SHP77 treated with DMSO at 0.1 percent for 48 hours (cell line): ENCODE measurements at places on chromosomes 5 and 9.

- DNase-seq: no peak
These were observed 281.1 kb upstream of the ANKRD55 start for GRCh38 chr5:56514245-56514644.

DNA sequence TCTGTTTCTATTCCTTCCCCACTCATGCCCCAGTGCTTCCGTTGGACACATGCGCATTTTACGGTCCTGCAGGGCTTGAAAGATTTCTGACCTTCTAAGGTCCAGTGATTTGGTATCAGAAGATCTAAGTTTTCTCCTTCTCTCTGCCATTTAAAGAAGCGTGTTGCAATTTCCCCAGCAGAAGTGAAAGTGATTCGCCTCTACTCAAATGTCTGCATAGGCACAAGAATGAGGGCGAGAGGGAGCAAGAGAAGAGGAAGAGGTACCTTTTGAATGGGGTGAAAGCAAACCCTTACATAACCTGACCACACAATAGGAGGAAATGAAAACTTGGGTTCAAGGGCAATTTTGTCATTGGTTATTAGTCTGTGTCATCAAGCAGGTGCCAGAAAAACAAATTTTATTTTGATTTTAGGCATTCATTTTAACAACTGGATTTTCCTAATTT, 31.7 kb upstream of the NR3C1 start:
- DNase-seq: peak; percentile 50

DNA sequence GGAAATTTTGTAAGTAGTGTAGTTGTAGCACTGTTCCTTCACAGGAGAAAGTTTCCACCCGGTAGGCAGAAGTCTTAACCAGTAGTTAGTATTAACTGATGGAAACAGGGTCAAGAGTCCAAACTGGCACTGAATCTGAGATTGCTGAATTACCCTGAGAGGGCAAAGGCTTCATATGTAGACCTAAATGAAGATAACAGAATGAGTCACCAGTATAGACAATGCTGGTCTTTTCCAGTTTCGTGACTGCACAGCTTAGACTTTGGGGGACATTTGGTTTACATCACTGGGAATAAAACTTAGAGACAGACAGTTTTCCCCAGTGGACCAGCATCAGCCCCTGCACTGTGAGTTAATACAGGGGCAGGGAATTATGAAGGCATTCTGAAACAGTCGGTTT, 60.5 kb downstream of the PCSK5 start:
- DNase-seq: no peak

DNA sequence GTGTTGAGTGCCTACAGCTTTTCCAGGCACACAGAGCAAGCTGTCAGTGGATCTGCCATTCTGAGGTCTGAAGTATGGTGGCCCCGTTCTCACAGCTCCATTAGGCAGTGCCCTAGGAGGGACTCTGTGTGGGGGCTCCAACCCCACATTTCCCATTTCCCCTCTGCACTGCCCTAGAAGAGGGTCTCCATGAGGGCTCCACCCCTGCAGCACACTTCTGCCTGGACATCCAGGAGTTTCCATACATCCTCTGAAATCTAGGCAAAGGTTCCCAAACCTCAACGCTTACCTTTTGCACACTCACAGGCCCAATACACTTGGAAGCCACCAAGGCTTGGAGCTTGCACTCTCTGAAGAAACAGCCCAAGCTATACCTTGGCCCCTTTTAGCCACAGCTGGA, 131.3 kb downstream of the DEPDC1B start:
- DNase-seq: no peak
